Left lobe of liver (tissue), 2 donors: ENCODE measurements at places on chromosomes 6 and 20. TPM values are rescaled to one million over a fixed set of nuclear protein-coding genes. Genes with fewer than 3 reads are reported as not detected.

Gene UST
- 0.58 TPM for total RNA-seq

GRCh38 chr6:75467966-75468365, 25.6 kb downstream of the FILIP1 start:
- DNase-seq: no peak

GRCh38 chr20:50098259-50098658, 14.7 kb downstream of the UBE2V1 start:
- DNase-seq: no peak

DNA sequence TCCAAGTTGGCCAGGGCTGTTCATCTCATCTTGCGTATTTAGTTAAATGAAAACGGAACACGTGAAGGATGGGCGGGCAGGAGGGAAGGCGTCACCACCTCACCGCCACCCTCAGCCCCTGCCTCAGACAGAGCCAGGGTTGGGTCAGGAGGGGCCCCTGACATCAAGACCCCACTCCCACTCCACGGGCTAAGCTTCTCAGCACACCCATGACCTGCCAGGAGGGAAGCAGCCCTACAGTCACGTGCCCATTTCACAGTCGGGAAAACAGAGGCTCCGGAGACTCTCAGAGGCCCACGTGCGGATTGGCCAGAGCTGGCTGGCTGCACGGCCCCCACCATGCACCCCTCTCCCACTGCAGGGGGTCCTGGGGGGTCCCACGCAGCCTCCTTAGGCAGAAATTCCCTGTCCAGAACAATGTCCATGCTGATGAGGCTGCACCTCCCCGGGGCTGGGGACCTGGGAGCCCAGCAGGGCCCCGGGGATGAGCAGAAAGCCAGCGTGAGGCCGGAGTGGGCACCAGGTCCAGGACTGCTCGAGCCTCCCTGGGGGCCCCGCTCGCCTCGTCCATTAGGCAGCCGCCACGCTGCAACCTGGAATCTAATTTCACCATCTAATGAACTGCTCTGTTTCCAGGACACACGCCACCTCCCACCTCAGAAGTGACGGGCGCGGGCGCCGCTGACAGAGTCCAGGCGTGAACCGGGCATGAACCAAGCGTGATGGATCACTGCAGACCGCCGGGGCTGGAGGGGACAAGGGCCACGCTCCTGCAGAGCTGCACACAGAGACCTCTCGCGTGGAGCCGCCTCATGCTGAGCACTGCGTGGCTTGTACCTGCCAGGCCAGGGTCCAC, 15.8 kb downstream of the KCNQ2 start:
- no peak for DNase-seq

DNA sequence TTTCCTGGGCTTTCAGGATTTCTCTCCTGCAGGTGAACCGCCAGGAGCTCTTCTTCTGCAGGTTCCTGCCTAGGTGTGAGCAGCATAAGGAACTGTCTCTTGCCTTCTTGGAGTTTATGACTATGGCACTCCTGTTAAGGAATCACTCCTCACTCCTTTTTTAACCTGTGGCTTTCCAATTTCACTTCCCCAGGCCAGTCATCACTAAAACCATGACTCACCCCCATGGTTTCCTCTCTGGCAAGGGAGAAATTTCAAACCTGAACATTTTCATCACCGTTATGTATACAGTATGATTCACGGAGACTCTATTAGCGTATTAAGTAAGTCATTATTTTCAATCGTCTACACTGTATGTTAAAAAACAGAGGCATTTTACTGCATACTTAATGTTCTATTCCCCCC, 78.2 kb upstream of the ARID1B start:
- no peak for DNase-seq

Gene SLC32A1
- total RNA-seq: not detected

DNA sequence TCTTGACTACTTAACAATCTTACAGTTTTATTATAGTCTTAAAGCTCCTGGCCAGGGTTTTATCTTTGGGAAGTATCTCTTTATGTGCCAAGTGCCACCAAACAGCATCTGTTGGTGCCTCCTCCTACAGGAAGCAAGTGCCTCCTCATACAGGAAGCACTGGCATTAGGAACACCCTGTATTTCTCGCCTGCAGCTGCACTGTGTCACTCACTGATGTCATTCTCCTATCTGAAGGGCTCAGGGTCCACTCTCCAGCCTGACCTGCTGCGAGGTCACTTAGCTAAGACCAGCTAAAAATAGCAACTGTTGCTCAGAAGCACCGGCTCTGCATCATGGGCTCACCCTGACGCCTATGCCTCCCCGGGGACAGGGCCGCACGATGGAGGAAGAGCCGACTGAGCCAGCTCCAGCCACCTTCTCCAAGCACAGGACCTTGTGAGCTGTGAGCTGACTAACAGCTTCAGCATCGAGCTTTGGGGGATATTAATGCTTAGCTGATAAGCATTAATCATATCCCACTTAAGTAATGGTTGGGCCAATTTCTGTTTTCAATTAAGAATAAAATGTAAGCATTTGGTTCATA, 66.3 kb upstream of the CD93 start:
- peak; percentile 48 for DNase-seq

GRCh38 chr6:124479991-124480430, 482.2 kb upstream of the RNF217 start:
- DNase-seq: no peak

- DNase-seq: no peak
These were observed 235.9 kb downstream of the TFAP2C start for GRCh38 chr20:56865055-56865454.

Gene TRIM15
- 3.0 TPM for total RNA-seq

- DNase-seq: no peak
These were observed 10.7 kb downstream of the CLDN20 start for GRCh38 chr6:155274533-155274932.

DNA sequence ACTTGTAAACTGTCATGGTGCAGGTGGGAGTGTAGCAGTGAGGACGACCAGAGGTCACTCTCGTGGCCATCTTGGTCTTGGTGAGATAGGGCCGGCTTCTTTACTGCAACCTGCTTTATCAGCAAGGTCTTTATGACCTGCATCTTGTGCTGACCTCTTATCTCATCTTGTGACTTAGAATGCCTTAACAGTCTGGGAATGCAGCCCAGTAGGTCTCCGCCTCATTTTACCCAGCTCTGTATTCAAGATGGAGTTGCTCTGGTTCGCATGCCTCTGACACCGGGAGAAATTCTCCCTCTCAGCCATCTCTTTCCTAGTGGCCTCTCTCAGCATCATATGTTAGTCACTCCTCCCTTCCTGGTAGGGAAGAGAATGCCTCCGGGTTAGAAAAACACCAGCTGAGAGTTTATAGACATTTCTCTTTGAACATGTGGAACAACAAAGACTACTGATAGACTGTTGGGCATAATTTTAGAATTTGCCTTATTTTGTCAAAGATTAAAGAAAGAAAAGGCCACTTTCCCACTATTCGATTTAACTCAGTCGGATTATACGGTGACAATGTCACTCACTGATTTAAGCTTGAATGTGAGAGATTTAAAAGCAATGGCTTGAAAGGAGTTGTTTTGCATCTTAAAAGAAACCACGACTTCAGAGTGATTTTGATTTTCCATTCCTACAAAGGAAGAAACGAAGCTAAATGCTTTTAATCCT, 67.9 kb upstream of the SNX9 start:
- DNase-seq: no peak

Gene SLC44A4
- total RNA-seq: 0.86 TPM

GRCh38 chr6:125252891-125253290, 48.9 kb downstream of the HDDC2 start:
- no peak for DNase-seq

GRCh38 chr6:64266351-64266821, 630.8 kb downstream of the PHF3 start:
- DNase-seq: no peak

GRCh38 chr20:37316775-37317170, 27.3 kb downstream of the MANBAL start:
- DNase-seq: no peak

DNA sequence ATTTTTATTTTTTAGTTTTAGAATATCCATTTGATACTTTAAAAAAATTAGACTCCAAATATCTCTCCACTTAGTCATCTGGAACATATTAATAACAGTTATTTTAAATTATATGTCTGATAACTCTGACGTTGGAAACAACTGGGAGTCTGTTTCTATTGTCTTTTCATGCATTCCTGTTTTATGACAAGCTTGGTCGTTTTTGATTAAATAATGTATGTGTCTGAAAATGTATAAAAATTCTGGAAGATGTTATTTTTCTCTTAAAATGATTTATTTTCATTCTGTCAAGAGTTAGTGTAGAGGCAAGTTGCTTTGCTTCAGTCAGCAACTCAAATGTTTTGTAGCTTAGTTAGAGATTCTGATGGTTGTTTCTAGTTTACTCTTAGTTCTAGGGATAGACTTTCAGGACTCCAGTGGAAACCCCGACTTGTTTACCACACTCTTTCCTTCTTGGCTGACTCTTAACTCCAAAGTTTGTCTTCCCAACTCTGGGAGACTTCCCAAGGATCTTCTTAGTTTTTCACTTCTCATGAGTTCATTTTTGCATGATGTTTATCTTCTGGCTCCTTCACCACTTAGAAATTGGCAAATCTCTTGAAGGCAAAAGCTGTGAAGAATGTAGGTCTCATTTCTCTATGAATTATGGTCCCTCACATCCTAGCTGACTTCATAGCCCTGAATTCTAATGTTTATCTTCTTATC, 190.9 kb downstream of the LAMA2 start:
- no peak for DNase-seq

Gene COL12A1
- total RNA-seq: 1.6 TPM

Gene NTSR1
- 0.10 TPM for total RNA-seq

DNA sequence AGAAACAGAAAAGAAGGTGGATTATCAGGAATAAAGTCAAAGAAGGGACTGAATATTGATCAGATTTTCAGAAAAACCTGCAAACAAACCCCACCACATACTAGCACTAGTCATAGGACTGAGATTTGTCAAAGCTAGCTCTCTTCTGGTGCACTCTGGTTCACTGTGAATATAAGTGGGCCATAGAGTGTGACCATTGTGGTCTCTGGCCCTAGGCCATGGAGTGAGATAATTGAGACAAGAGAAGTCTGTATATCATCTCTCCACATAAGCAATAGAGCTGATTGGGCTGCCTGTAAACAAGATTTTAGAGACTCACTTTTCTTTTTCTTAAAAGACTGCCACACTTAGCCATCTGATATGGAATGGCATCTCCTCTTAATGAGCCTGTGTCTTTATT, 247.2 kb downstream of the LAMA2 start:
- no peak for DNase-seq

GRCh38 chr20:33674294-33675135, at the start of gene NECAB3:
NECAB3 (minus strand) TSS chr20:33674428; CDS start chr20:33674352, 76 bp downstream.
- peak; percentile 91 for DNase-seq

Gene IMPG1
- total RNA-seq: not detected

- DNase-seq: no peak
These were observed 222.7 kb upstream of the NOX3 start for GRCh38 chr6:155678361-155678760.

Gene BACH2
- total RNA-seq: 3.1 TPM

Gene SH3BGRL2
- total RNA-seq: 30.3 TPM

Gene CNBD2
- total RNA-seq: 3.3 TPM

- no peak for DNase-seq
These were observed 114.7 kb downstream of the ERMARD start for GRCh38 chr6:169866140-169866534.

Gene OR2H1
- total RNA-seq: not detected

GRCh38 chr6:108875161-108875555, 26.9 kb downstream of the ARMC2 start:
- no peak for DNase-seq

GRCh38 chr6:163915131-163915530, 500.6 kb downstream of the QKI start:
- no peak for DNase-seq

GRCh38 chr6:163389354-163389753, 25.2 kb upstream of the QKI start:
- DNase-seq: no peak

GRCh38 chr6:138219398-138219797, 1.1 kb upstream of the PBOV1 start:
- no peak for DNase-seq

Gene SLC17A2
- total RNA-seq: 27.6 TPM
